ENCODE measurements at places on chromosomes 7 and 10.

GRCh38 chr10:44878706-44879530, 32.2 kb upstream of the TMEM72 start:
- peak; percentile 69 for DNase-seq

GRCh38 chr7:28487487-28487886, 75.2 kb downstream of the CREB5 start:
- DNase-seq = no peak

DNA sequence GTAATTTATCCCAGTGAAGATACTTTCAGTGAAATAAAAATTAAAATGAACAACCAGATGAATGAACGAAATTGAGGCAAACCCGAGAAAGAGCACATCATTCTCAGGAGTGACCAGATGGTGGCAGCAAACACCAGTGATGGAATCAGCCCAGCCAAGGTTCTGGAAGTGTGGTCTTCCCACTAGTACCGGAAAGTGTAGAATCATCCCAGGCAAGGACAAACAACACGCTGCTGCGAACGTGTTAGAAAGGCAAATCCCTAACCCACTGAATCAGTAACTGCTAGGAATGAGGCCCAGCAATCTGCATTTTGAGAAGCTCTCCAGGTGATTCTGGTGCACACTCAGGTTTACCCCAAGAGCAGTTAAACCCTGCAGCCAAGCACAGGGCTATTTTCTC, 15.5 kb upstream of the SLC18A3 start:
- peak; percentile 23 for DNase-seq

- no peak for DNase-seq
These were observed 239.7 kb upstream of the KLF6 start for GRCh38 chr10:4024516-4025245.

DNA sequence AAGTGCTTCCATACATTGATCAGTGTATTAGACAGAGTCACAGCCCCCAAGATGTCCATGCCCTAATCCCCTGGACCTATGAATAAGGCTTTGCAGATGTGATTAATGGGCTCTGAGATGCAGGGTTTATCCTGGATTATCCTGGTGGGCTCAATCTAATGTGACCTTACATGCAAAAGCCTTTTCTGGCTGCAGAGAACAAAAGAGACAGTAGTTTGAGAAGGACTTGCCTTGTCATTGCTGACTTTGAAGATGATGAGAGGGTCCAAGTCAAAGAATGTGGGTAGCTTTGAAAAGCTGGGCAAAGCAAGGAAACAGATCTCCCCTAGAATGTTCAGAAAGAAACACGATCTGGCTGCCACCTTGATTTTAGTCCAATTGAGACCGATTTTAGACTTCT, 238.7 kb downstream of the CCSER2 start:
- DNase-seq = no peak

Data from SHP77 (cell line).